ENCODE measurements at places on chromosomes 2 and 18. TPM values are rescaled to one million over a fixed set of nuclear protein-coding genes. Genes with fewer than 3 reads are reported as not detected.

GRCh38 chr2:95346231-95346737 lies 49.1 kb downstream of the KCNIP3 start:
- peak; percentile 27 for DNase-seq

SPR gene
- 22.0 TPM for total RNA-seq

DNA sequence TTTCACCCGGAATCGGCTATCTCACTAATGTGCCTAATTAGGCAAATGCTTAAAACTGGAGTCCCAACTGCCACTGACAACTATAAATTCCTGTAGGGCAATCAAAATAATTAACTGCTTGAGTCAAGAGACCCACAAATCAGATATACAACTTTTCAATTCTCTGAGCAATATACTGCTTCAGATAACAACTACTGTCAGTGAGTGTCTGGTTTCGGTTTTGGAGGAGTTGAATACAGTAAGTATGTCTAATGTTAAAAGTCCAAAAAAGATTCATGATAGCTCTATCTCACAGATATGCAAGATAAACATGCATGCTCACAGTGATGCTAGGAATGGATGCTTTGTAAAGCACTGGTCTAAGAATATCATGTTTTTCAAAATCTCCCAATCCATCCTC lies 283.3 kb downstream of the NRXN1 start:
- no peak for DNase-seq

FAM228A gene
- total RNA-seq = 5.0 TPM

NYAP2 gene
- total RNA-seq = not detected

GRCh38 chr2:124045894-124046293 lies 20.8 kb downstream of the CNTNAP5 start:
- no peak for DNase-seq

DNA sequence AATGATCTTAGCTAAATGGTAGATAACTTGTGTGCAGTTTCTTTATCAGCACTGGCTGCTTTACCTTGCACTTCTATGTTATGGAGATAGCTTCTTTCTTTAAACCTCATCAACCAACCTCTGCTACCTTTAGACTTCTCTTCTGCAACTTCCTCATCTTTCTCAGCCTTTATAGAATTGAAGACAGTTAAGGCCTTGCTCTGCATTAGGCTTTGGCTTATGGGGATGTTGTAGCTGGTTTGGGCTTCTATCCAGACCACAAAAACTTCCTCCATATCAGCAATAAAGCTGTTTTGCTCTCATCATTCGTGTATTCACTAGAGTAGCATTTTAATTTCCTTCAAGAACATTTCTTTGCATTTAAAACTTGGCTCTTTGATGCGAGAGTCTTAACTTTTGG lies 123.7 kb downstream of the PIK3C3 start:
- DNase-seq = no peak
